NCI-H1436 (cell line): ENCODE measurements at places on chromosomes 3 and 15.
A peak's percentile ranks its signal among the peaks of the same experiment; 100 is the strongest.

GRCh38 chr3:48656841-48657281 is 5.8 kb downstream of the CELSR3 start:
- no peak for DNase-seq

GRCh38 chr3:167666563-167666962 is 12.8 kb upstream of the WDR49 start:
- no peak for DNase-seq

DNA sequence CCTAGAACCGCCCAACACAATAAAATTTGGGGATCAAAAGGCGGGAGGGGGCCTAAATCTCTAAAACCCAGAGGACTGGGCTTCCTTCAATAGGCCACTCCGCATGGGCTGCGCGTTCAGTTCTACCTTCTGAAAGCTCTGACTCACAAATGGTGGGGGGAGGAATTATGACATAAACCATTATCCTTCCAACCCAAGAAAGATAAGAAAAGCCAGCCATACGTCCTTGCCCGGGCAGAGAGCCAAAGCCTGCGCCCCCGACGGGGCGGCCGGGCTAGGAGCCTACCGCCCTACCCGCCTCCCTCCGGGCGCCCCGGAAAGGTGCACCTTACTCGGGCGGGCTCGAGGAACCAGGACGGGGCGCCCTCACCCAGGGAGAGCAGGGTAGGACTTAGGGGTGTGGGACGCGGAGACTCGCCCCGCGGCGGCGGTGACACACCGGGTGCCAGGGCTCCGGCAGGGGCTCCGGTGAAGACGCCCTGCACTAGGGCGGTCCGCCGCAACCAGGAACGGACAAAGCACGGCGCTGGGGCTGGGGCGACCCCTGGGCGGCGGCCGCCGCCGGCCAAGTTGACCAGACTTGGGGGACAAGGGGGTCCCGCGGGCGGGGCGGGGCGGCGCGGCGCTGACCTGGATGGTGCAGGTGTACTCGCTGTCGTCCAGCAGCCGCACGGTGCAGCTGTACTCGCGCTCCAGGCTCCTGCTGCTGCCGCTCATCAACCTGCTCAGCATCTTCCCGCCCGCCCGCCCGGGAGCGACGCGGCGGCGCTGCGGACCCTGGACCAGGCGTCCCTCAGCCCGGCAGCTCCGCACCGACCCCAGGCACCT is 534 bp downstream of the FRMD5 start:
- DNase-seq = no peak

GRCh38 chr15:58269455-58270414 is 131.6 kb downstream of the AQP9 start:
- peak; percentile 70 for DNase-seq

- DNase-seq = no peak
Observed at GRCh38 chr15:64324165-64324877, 31.7 kb downstream of the CSNK1G1 start.

DNA sequence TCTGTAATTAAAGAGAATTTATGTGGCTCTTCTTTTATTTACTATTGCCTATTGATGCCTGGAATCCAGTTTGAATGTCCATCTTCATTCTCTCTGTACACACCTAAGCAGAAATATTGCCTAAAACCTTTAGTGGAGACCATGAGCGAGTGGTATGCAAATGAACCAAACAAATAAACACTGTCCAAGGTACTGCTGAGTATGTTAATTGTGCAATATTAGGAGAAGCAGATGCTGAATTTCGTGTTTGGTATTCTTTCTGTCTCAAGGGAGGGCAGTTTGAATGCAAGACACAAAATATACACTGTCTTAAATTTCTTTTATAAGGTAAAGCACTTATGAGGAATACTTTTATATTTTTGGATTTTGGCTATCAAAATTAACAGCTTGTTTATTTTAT is 440.9 kb downstream of the RBMS3 start:
- DNase-seq = no peak

DNA sequence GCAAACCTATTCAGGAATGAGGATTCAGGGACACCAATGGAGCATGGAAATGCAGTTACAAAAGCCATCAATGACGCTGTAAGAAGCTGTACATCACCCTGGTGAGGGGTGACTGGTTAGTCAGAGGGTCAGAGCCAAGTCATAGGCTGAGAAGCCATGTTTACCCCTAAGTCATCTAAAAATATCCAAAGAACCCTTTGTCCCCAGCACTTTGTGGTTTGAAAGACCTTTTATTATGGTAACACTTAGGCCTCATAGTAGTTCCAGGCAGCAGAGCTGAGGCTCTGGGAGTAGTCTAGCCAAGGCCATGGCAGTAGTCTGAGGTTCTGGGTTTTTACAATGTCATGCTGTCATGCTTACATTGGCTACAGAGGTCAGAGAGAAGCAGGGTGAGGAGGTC is 131.2 kb downstream of the CTNNB1 start:
- DNase-seq = no peak

GRCh38 chr3:147410116-147410525 is 956 bp downstream of the ZIC1 start:
- DNase-seq = no peak

DNA sequence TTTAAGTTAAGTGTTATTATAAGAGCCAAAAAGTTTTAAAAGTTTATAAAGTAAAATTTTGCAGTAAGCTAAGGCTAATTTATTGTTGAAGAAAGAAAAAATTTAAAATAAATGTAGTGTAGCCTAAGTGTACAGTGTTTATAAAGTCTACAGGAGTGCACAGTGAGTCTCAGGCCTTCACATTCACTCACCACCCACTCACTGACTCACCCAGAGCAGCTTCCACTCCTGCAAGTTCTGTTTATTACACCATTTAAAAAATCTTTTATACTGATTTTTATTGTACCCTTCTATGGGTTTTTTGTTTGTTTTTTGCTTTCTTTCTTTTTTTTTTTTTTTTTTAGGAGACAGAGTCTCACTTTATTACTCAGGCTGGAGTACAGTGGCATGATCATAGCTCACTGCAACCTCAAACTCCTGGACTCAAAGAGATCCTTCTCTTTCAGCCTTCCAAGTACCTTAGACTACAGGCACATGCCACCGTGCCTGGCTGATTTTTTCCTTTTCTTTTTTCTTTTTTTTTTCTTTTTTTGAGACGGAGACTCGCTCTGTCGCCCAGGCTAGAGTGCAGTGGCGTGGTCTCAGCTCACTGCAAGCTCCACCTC is 25.9 kb downstream of the CSTA start:
- no peak for DNase-seq

GRCh38 chr3:157520485-157521150 is 17.4 kb upstream of the VEPH1 start:
- no peak for DNase-seq

GRCh38 chr15:53710906-53711305 is 48.6 kb downstream of the WDR72 start:
- DNase-seq = no peak

DNA sequence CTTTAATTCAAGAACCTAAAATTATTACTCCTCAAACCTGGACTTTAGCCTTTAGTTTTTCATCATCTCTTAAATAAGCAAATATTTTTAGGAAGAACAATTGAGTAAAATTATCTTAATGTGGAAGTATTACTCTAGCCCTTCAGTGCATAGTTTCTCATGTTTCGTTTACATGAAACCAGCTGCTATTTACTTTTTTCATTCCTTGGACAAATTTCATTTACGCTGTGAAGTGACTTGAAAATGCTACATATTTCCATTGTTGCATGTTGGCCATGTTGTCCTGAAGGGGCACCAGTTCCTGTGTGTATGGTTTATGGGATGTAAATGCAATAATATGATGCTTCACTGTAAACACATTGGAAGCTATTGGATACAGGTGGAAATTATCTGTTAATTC is 49.9 kb downstream of the SLC25A26 start:
- no peak for DNase-seq

DNA sequence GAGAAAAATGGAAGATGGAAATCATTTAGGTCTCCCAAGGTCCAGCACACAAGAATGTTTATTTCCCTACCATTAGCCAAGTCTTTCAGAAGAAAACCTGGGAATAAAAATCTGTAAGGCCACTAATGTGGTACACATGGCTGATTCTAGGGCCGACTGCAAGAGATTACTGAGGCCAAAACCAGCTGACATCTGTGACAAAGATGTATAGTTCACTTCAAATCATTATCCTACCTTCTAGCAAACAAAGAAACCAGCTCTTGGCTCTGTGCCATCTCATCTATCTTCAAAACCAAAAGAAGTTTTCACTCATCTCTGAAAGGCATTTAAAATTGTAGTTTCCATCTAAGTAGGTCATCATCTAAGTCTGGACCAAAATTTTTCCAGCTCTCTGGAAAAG is 43.9 kb downstream of the ERC2 start:
- no peak for DNase-seq

GRCh38 chr15:92111751-92112150 is 258.2 kb downstream of the SLCO3A1 start:
- no peak for DNase-seq

GRCh38 chr15:77695961-77696582 is 63.4 kb upstream of the LINGO1 start:
- no peak for DNase-seq

DNA sequence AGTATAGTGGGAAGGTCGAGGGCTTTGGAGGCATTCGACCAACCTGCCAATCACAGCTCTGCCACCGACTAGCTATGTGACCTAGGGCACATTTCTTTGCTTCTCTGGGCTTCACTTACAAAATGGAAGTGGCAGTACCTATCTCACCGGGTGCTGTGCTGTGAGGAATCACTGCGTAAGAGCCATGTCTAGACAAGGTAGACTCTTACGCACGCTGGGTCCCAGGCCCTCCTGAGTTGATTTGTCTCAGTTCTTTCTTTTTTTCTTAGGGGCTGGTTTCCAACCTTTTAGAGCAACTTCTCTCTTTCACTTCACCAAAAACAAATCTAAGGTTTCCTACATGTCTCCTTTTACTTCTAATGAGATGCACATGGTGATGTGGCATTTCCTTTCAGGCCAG is 18.8 kb downstream of the CA12 start:
- no peak for DNase-seq

DNA sequence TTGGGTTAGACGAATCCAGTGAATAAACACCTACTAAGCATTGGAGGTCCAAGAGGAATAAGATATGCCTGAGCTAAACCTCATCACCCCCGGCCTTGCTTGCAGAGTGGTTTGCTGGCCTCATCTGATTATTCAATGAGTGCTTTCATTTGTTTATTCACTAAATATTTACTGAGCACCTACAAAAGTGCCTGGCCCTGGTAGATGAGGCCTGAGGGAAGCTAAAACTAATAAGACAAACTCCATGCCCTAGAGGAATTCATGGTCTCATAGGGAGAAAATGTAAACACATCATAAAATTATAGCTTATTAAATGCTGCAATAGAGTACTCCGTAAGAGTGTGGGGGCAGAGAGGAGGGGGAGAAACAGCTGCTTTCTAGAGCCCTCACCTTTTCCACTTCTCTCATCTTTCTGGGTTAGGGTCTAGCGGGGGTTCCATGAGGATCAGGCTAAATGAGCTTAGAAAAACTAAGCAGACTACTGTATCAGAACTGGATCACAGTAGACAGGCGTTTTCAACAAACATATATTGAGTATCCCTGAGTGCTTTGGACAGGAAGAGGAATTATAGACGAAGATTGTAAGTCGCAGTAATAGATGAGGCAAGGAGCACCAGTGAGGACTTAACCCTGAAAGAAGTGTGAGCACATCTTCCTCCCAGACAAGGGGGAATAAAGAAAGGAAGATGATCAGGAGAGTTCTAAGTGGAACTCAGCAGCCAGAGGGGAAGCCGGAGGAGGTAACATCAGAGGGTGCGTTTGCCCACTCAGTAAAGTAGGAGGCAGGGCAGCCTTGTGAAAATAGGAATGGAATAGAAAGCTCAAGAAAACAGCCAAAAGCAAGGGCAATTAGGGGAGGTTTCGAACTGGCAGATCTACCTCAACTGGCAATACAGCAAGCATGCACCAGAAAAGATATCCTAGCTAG is 31.5 kb upstream of the LAMP3 start:
- peak; percentile 74 for DNase-seq

- no peak for DNase-seq
Observed at GRCh38 chr15:40345867-40346578, 4.8 kb upstream of the PHGR1 start.

GRCh38 chr3:1091286-1091685 is 1.5 kb upstream of the CNTN6 start:
- DNase-seq = no peak

- no peak for DNase-seq
Observed at GRCh38 chr3:113663324-113663750, 33.1 kb downstream of the USF3 start.

DNA sequence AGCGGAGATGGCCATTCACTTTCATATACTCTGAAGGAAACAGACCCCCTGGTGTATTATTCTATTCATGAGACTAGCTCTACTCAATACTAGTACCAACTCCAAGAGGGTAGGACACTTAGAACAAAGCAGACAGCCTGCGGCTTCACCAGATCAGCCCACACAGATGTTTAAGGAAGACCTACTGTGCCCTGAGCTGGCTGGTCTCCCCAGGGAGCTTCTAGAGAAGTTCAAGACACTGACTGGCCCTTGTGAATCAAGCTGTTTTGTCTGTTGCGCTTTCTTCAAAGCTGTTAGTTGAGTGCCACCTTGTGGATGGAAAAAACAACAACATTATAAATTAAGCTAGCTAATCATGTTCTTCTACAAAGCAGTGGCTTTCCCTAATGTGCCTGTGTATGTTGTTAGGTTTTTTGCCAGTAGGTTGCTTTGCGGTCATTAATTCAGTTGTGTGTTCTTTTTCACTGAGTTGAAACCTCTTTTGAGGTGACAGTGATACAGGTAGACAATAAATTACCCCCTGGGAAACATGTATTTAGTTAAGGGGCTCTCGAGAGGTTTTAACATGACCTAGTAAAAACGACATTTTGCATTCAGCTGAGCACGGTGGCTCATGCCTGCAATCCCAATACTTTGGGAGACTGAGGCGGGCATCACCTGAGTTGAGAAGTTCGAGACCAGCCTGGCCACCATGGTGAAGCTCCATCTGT is 64.2 kb upstream of the MYZAP start:
- DNase-seq = peak; percentile 86

DNA sequence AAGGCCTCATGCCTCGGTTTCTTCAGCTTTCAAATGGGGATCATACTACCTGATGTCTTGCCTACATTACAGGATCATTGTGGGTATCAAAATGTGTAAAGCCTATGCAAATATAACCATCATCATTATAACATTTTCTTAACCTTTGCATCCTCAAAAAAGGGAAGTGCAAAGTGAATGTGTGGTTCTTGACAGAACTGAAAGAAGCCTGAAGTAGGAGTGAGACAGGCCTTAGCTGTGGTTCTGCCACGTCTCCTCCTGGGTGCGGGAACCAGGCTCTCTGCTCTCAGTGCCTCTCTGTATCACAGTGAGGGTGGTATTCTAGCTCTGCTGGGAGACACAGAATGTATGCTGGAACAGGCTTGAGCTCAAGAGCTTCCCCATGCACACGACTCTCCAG is 316.9 kb upstream of the ICE2 start:
- DNase-seq = no peak

- DNase-seq = no peak
Observed at GRCh38 chr3:146865175-146865755, 260.1 kb upstream of the PLSCR5 start.
